Thoracic aorta endothelial cell (primary cell): ENCODE measurements at places on chromosomes 1 and 21. TPM values are rescaled to one million over a fixed set of nuclear protein-coding genes. Genes with fewer than 3 reads are reported as not detected.

EPHB2 gene
- 28.7 and 59.0 TPM in 2 replicates for total RNA-seq

CHI3L2 gene
- total RNA-seq: not detected in 2 replicates

GUCA2A gene
- not detected in 2 replicates for total RNA-seq

TFF2 gene
- total RNA-seq: not detected in 2 replicates

RGSL1 gene
- not detected in 2 replicates for total RNA-seq

FMO1 gene
- total RNA-seq: not detected in 2 replicates

CAMK1G gene
- total RNA-seq: not detected in 2 replicates

LCE1E gene
- total RNA-seq: not detected in 2 replicates

FAM72B gene
- 6.4 and 9.4 TPM in 2 replicates for total RNA-seq

S100A6 gene
- total RNA-seq: 557 and 593 TPM in 2 replicates

EDARADD gene
- total RNA-seq: not detected in 2 replicates

SLAMF6 gene
- not detected in 2 replicates for total RNA-seq

RAB42 gene
- 0.53 and 1.4 TPM in 2 replicates for total RNA-seq

TRMT13 gene
- total RNA-seq: 20.2 and 21.7 TPM in 2 replicates

FOXD3 gene
- total RNA-seq: not detected in 2 replicates

RHBDL2 gene
- 0.22 and 0.27 TPM in 2 replicates for total RNA-seq

PLA2G2C gene
- total RNA-seq: not detected in 2 replicates
